ENCODE measurements at places on chromosomes 2 and 18.

- no peak for DNase-seq
These were observed 1775.1 kb upstream of the PIK3C3 start for GRCh38 chr18:40179729-40180461.

- DNase-seq = no peak
These were observed 70.2 kb upstream of the RAPH1 start for GRCh38 chr2:203605302-203605701.

DNA sequence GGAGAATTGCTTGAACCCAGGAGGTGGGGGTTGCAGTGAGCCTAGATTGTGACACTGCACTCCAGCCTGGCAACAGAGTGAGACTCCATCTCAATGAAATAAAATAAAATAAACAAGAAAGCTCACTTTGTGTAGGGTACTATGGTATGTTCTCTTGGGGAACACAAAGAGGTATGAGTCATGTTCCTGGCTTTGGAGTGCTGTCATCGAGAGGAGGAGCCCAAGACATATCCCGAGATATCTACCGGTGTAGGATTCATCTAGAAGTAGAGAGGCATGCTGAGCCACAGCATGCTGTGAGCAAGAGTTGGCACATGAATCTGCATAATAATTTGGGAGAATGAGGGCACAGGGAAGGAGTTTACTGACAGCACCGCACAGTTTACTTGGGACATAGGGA, 244.9 kb upstream of the EPHA4 start:
- no peak for DNase-seq

DNA sequence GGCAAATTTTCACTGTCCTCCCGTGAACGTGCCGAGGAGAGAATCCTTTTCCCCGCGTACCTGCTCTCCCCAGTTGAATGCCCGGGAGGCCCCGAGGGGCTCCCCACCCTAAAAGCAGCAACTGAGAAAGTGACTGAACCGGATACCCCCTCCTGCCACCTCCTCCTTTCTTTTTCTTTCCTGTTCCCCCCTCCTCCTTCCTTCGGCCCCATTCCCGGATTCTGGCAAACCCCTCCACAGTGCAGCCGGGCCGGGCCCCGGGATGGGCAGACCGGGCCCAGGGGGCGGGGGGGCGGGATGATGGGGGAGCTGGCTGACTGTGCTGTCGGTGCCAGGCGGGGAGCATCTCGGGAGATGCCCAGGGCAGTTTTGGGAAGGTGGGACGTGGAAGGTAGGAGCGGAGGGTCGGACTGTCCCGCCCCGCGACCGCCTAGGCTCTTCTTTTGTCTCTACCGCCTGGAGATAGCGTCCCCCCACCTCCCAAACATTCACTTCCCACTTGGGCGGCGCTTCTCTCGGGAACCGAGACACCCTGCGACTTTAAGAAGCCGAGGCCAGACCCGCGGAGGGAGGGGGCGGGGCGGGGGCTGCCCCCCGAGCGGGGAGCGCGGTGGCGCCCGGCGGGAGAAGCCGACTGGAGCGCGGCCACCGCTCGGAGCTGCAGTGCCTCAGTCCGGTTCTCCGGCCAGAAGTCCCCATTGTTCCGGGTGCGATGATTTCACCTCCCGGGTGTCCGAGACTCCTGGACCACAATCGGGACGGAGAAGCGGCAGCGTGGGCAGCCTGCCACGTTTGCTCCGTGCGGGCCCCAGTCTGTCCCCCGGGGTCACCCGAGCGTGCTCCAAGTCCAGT, 8.2 kb downstream of the DLX2 start:
- no peak for DNase-seq

GRCh38 chr2:188845692-188846091, 128.5 kb upstream of the COL3A1 start:
- no peak for DNase-seq

- no peak for DNase-seq
These were observed 2.4 kb downstream of the CYP27C1 start for GRCh38 chr2:127217470-127218325.

GRCh38 chr2:61841286-61841685, 12.6 kb downstream of the FAM161A start:
- DNase-seq = no peak

DNA sequence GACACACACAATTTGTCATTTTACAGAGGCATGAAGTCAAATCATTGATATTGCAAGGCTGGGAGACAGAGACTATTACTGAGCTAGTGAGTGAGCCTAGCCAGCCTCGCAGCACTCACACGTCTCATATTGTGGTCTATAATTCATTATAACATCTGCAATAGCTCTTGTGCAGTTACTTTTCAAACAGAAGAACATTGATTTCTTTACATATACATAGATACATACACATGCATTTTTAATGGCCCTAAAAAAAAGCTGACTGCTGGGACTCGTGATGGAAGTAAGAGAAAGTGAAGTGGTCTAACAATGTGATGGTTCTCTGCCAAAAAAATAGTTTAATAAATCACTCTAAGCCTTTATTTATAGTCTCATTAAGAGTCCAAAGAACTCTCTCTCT, 56.8 kb downstream of the KIAA2012 start:
- no peak for DNase-seq

- DNase-seq = no peak
These were observed 543.0 kb downstream of the TNS1 start for GRCh38 chr2:217459680-217460405.

DNA sequence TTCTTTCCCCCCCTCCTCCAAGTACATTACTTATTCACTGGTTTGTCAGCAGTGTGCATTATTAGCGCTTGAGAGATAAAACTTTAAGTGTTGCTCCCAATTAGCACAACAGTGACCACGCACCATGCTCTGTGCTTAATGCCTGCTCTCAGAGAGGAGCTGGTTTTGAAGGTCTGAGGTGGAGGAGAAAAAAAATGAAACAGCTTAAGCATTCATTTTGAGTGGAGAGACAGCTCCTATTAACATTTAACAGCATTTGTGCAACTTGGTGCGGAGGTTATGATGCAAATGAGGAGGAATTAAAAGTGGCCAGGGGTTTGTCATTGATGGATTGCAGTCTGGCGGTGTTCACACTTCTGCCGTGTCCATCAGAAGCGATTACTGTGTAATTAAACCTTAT, 141.8 kb downstream of the FIGN start:
- DNase-seq = no peak

Data from NCI-H1694 (cell line).